Suppressor macrophage (primary cell): ENCODE measurements at places on chromosomes 3 and 15.

DNA sequence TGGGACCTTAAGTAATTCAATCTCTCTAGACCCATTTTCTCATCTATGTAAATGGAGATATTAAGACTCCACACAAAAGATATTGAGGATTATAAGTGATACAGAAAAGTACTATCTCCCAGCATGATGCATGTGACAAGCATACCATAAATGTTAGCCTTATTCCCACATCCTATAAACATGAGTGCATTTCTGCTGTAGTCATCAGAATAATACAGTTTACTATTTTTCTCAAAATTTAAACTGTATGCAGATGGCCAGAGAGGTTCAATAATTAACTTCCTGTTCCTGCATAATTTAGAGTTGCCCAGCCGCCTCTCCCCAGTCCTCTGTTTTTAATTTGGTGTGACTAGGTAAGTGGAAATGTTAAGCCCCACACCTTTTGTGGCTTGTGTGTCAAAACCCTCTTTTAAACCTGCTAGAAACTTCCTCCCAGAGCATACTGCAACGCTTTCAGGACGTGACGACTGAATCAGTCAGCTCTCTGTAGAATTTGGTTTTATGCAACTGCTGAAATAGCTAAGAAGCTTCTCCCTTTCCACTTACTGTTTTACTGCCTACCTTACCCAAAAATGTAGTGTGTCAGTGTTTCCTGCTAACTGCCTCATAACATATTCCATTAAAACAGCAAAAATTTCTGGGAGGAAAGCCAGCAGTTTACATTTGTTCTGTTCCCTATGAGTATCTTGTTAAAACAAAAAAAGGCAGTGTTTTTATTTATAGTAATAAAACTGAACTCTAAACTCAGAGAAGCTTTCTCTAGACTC is 1037.9 kb downstream of the EPHA3 start:
- no peak for DNase-seq

DNA sequence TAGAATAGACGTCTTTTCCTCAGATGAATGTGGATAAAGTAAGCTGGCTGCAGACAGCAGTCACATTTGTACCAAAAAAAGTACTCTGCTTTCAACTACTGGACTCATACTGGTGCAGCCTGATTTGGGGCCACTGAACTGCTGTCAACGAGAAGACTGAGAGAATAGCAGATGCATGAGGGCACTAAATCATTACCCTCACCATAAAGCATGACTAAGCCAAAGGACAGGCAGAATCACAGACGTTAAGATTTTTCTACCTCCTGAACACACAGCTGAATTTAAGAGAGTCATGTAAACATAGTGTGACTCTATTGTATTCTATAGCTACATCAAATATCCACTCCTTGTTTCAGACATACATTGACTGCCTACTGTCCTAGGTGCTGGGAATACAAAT is 67.8 kb upstream of the CDAN1 start:
- DNase-seq = no peak

DNA sequence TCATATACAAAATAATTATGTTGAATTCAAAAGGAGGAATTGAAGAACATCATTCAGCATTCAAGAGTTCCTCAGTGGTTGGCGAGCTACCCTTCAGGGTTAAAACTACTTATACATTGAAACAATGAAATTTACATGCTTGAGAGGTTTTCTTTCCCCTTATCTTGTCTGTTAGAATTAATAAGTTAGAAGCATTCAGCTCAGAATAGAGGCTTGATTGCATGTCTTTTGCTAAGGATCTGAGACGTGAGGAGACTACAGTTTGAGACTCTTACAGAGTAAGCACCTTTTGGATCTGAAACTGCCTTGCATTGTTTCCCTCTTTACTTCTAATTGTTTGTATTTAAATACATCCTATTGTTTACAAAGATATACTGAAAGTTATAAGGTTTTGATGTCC is 157.6 kb downstream of the NSUN3 start:
- no peak for DNase-seq

DNA sequence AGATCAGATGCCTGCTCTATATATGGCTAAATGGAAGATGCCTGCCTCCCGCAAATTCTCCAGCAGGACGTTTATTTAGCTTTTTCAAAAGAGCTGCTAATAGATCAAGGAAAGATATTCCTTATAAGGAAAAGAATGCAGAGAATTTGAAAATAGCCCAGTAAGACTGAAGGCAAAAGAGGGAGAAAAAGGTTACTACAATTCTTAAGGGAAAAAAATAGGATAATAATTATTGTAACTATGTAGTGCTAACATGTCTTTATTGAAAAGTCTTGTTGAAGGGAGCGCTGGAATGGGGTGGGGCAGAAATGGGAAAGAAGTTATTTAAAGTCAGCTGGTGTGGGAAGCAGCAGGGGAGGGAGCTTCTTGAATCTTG is 2.9 kb downstream of the TPM1 start:
- no peak for DNase-seq

GRCh38 chr3:19547665-19548464 is 386.2 kb downstream of the EFHB start:
- no peak for DNase-seq

GRCh38 chr3:48135552-48136495 is 52.4 kb downstream of the CDC25A start:
- no peak for DNase-seq

DNA sequence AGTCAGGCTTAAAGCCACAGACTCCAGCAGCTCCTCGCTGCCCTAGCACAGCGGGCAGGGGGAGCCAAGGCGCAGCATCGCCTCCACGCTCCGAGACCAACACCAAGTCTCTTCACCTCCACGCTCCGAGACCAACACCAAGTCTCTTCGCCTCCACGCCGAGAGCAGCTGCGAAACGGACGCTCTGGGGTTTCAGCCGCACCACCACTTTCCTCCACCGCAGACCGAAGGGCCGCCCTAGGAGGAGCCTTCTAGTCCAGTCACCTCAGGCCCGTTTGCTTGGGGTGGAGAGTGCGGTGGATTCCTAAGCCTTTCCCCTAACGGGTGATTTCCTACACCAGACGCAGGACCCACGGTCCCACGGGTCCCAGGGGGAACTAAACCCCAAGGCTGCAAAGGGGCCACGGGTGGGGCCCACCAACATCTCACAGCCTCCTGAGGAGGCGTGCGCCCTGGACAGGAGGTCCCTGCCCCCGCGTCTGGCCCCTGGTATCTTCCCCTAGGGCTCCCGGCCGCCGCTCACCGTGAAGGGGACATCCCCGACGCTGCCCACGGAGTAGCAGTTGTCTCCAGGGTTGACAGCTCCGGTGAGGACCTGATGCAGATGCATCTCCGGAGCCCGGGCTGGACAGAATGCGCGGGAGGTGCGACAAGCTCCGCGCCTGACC is 501 bp downstream of the DMXL2 start:
- peak; percentile 78 for DNase-seq

GRCh38 chr3:42733501-42734262 is 31.1 kb upstream of the HHATL start:
- no peak for DNase-seq

GRCh38 chr15:34434627-34435305 is 2.8 kb downstream of the GOLGA8A start:
- DNase-seq = no peak

DNA sequence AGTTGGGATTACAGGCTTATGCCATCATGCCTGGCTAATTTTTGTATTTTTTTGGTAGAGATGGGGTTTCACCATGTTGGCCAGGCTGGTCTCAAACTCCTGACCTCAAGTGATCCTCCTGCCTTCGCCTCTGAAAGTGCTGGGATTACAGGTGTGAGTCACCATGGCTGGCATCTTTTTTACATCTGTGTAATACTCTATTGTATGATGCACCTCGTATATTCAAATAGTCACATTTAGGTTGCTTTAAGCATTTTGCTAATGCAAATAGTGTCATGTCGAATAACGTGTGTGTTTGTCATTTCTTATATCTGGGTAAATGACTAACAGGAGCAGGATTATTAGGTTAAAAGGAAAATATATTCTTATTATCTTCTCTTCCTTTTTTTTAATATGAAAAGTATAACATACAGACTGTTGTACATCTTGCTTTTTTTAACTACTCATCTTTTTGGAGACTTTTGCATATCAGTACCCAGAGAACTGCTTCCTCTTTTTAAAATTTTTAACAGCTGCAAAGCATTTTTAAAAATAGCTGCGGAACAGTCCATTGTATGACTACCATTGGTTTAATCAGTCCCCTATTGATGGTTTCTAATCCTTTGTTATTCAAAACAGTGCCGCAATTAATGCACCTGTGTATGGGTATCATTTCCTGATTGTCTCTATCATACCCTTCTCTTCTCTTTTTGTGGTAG is 13.4 kb downstream of the SCAMP5 start:
- DNase-seq = peak; percentile 74

DNA sequence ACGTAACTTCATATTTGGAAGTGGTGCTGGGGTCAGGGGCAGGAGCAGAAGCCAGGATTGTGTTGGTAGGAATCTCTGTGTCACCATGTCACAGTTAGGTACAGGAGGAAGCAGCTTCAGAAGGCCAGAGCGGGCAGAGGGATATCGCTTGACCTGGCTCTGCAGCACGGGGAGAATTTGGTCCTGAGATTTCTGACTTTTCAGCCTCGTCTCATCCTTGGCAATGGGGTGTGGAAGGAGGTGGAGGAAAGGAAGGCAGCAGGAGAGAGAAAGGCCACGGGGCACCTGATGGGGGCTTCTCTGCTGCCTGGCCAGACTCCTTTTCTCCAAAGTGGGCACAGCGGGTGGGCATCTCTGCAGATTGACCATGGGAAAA is 564 bp downstream of the IL16 start:
- no peak for DNase-seq

- peak; percentile 53 for DNase-seq
These were observed at the start of gene SHF for GRCh38 chr15:45187894-45188830. Gene SHF, minus strand, starts transcription at chr15:45187966. Its CDS starts 15 bp downstream, at chr15:45187951.

GRCh38 chr15:72785841-72786240 is 2.3 kb upstream of the ADPGK start:
- DNase-seq = no peak

DNA sequence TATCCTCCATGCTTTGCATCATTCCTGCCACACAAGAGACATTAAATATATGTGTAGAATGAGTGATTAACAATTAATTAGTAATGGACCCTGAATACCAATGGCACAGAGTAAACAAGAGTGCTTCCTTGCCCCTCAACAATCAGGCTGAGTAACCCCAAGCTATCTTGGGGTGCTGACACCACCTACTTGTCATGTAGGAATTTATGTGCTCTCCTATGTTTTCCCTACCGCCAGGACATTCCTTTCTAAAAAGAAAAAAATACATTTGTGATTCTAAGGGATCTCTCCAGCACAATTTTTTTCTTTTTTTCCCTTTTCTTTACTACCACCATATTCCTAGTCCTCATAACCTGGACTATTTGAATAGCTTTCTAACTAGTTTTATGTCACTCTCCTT is 449.1 kb downstream of the MFSD1 start:
- no peak for DNase-seq

GRCh38 chr3:44125882-44126281 is 115.8 kb upstream of the TOPAZ1 start:
- no peak for DNase-seq

- no peak for DNase-seq
These were observed 61.9 kb upstream of the SLC6A1 start for GRCh38 chr3:10930666-10931040.

DNA sequence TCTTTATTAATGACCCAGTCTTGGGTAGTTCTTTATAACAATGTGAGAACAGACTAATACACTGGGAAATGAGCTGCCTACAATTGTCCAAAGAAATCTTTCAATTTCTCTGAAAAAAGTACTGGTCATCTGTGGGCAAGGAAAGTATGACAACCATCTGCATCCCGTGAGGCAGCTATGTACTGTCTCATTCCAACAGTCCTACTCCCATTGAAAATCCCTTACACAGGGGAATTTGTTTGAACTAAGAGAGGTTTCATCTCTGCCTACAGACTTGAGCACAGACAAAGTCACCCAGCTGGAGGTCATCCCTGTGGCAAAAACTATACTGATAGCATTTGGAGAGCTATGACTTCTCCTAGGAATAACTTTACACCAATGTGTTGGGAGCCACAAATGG is 27.1 kb downstream of the SHC4 start:
- DNase-seq = no peak

GRCh38 chr3:172177046-172177445 is 137.7 kb downstream of the FNDC3B start:
- no peak for DNase-seq

DNA sequence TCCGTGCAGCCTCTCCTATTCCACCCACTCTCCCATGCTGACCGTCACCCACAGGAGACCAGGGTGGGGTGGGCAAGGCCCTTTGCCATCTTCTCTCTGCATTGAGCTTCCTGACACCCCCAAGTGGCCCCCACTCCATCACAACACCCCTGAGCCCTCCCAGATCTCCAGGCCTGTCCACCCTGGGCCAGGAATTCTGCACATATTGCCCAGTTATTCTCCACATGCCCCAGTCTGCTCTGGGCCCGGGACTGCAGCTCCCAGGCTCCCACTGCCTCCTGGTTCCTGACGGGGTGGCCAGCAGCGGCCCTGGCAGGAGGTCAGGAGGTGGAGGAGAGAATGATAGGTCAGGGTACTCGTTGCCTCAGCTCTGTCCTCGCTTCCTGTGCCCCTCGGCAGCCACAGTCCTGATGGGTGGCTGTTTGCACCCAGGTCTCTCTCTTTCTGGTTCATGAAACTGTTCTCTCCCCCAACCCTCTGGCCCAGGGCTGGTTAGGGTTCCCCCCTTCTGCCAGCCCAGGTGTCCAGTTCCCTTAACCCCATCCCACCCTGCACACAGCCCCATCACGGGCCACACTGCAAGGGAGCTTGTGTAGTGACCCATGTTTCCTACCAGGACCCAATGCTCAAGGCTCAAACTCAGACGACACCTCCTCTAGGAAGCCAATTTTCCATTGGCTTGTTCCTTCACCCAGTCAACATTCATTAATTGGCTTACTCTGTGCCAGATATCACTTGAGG is 47.3 kb downstream of the IQSEC1 start:
- no peak for DNase-seq

- DNase-seq = peak; percentile 62
These were observed 45.2 kb downstream of the ATP2B2 start for GRCh38 chr3:10459954-10460754.

- DNase-seq = no peak
These were observed 114.1 kb downstream of the SUCLG2 start for GRCh38 chr3:67540198-67540894.

- DNase-seq = no peak
These were observed 9.6 kb upstream of the LAMP3 start for GRCh38 chr3:183172051-183172639.

DNA sequence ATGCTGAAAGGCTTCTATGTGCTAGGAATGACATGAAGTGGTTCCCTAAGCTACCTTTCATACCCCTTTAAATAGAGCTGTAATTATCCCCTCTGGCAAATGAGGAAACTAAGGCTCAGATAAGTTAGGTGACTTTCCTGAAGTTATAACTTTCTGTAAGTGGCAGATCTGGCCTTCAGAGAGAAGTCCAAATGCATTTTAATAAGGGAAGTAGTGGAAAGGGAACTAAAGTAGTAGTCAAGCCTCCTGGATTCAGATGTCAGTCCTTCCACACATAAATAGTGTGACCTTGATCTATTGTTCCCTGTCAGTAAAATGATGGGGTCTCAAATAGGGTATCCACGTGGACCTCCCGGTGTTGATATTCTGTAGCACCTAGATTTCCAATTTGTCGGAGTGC is 277.7 kb downstream of the EDEM1 start:
- DNase-seq = peak; percentile 20

GRCh38 chr3:103813955-103814354 is 1379.1 kb downstream of the ZPLD1 start:
- DNase-seq = no peak
